Activated effector memory CD4-positive, alpha-beta T cell treated with anti-CD3 and anti-CD28 coated beads, Interleukin-2, amount 50 U/mL, for 16 hours (primary cell): ENCODE measurements at places on chromosomes 1 and 21.
A peak's percentile ranks its signal among the peaks of the same experiment; 100 is the strongest.

DNA sequence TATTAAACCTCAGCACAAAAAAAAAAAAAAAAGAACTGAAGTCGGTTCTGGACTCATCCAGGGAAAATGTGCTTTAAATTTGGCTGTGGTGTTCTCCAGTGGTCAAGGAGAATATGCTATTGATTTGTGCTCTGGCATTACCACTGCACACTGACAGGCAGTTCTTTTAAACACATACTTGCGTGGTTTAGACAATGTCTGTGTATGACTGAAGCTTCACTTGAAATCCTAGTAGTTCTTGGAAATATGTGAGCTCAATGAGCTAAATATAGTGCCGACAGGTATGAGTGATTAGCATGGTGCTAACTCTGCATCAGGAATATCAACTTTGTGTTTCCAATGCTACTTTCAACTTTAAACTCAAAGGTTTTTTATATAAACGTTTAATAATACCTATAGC is 415.6 kb downstream of the SMYD3 start:
- no peak for DNase-seq

GRCh38 chr1:181739214-181739613 is 255.9 kb downstream of the CACNA1E start:
- DNase-seq, result no peak

DNA sequence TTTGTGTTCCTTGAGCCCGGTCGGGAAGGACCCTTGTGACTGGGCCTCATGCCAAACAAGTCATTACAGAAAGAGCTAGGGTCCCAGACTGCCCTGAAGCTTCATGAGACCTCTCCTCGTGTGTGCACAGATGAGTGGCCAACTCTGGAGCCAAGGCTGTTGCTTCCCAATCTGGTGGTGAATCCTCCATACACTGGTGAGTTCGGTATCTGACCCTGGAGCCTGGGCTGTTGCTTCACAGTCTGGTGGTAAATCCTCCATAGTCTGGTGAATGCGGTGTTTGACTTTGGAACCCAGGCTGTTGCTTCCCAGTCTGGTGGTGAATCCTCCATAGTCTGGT is 737.8 kb downstream of the MATN1 start:
- DNase-seq, result no peak

DNA sequence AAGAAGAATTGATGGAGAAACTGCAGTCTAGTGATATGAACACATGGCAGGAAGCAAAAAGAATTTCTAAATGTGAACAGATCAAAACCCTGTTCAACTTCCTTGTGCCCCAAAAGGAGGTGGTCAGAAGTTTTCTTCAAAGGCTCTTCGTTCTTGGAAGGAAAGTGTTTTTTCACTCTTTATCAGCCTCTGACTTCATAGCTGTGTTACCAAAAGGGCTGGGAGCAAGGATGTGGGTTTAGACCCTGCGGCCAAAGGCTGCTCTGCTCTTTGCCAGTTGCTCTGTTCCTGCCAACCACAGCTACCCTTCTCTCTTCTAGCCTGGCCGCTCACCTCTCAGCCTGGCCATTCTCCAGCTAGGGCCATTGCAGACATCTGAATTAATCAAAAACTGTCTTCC is 53.8 kb downstream of the PTGER3 start:
- DNase-seq, result no peak

DNA sequence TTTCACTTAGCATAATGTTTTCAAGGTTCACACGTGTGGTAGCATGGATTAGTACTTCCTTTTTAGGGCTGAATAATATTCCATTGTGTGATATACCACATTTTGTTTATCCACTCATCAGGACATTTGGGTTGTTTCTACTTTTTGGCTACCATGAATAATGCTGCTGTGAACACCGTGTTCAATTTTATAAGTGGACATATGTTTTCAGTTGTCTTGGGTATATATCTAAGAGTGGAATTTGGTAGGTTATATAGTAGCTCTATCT is 3.8 kb downstream of the IL22RA1 start:
- DNase-seq, result no peak

DNA sequence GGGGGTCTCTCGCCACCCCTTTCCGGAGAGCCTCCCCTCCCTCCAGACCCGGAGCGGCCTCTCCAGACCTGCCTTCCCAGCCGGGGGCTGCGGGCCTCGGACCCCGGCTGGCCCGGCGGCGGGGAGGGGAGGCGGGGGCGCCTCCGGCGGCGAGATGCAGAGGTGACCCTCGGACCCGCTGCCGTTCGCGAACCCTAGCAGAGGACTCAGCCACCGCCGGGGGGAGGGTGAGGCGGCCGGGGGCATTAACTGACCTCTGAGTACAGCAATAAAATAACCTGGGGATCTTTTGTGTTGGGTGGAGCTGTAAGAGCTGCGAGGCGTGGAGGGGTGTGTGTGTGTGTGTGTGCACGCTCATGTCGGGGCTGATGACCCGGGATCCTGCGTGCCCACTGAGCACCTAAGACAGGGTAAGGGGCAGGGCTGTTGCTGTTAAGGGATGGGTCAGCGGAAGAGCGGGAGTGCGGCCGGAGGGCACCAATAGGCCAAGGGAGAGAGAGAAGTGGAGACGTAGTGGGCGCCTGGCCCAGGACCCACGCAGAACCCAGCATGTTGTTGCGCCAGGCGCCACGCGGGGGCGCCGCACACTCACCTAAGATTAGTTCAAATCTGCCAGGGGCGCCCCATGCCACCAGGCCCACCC is 6.3 kb downstream of the HAPLN2 start:
- peak; percentile 88 for DNase-seq

DNA sequence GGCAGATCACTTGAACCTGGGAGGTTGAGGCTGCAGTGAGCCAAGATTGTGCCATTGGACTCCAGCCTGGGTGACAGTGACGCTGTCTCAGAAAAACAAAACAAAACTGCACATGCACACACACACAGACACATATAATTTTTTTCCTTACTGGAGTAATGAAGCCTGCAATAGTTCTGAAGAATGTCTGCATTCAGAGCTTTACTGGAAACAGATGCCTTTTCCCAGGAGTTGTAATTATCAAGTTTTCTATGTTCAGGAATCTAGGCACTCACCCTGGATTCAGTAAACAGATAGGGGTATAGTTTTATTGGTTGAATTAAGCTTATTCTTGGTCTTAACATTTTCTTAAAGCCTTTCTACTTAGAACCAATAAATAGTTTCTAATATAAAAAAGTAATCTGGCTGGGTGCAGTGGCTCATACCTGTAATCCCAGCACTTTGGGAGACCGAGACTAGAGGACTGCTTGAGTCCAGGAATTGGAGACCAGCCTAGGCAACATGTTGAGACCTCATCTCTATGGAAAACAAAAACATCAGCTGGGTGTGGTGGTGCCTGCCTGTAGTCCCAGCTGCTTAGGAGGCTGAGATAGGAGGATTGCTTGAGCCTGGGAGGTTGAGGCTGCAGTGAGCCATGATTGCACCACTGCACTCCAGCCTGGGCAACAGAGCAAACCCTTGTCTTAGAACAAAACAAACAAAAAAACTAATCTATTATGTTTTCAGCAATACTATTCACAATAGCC is 15.8 kb downstream of the SPEN start:
- DNase-seq, result no peak

DNA sequence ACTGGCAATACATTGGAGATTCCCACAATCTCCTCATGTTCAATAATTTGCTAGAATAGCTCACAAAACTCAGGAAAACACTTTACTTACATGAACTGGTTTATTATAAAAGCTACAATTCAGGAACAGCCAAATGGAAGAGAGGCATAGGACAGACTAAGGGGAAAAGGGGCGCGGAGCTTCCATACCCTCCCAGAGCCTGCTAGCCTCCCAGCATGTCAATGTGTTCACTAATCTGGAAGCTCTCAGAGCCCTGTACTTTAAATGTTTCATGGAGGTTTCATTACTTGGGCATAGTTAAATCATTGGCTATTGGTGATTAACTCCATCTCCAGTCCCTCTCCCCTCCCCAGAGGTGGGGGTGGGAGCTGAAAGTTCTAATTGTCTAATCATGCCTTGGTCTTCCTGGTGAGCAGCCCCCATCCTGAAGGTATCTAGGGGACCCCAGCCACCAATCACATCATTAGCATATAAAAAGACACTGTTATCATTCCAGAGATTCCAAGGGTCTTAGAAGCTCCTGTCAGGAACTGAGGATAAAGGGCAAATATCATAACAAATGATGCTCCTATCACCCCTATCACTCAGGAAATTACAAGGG is 10.9 kb upstream of the DMRTB1 start:
- no peak for DNase-seq

DNA sequence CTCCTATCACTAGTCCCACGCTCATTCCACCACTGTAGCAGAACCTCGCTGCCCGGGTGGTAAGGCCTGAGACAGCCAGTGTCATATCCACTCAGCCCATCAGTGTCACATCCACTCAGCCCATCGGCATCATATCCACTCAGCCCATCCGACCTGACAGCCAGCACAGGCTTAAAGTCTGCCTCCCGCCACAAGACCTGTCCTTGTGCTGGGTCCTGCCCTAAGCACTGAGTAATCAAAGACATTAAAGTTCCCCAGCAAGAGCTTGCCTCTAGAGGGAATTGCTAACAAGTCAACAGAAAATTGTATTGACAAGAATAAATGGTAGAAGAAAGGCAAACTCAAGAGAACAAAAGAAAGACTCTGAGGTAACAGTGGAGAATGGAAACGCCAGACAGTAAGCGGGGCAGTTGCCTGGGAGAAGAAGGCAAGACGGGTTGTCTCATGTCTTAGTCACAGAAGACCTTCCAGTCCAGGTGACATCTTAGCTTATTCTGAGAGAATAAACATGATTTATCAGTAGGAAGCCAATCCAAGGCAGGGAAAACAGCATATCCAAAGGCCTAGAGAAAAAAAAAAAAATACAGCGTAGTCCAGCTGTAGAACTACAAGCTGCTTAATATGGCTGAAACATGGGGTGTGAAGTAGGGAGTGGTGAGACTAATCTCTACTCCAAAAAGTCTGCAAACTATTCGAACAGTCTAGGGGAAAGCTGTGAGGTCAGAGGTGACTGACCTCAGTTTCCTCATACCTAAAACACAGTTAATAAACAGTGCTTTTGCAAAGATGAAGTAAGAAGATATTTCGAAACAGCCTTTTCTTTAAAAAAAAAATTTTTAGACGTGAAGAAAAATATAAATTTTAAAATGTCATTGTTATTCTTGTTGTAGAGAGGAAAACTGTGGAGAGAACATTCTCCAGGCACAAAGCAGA is 1.1 kb downstream of the ITLN1 start:
- DNase-seq, result no peak

GRCh38 chr1:14897997-14898645 is 255.4 kb upstream of the TMEM51 start:
- DNase-seq, result no peak

DNA sequence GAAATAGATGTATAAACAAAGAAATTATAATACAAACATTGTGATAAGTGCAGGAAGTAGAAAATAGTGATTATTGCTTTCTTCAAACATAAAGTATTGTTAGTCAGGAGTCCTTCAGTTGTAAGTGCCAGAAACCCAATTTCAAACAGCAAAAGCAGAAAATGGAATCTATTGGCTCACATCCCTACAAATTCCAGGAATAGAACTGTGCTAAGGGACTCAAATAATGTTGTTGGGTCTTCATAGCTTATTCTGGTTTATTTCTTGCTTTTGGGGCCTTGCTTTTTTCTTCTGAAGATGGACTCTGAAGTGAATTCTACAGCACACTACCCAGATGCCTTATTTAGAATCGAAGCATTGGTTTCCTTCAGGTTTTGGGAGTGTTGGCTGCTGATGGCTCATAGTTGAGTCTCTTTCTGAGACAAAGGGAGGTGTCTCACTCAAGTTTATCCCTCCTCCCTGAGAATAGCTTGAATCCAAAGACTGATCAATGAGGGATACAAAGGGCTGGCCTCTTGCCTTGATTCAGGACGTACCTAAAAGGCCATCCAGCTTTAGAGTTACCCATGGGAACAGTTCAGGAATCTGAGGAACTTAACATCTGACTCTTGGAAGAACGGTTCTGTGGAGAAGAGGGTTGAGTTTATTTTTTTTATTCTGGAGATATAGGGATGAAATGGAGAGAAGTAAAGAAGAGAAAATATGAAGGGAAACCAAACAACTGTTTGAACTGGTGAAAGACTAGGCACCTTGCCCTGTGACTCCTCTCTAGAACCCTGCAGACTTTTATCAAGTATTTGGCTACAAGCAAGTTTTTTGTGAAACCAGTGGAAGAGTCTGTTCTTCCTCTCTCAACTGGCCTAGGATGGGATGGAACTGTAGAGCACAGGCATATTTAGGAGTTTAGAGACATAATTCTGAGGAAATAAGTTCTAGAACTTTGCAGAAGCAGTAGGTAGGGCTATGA is 39.0 kb upstream of the ATG4C start:
- no peak for DNase-seq

- no peak for DNase-seq
Observed at GRCh38 chr1:34690269-34690668, 64.6 kb upstream of the GJB5 start.

GRCh38 chr1:218112862-218113261 is 172.2 kb upstream of the RRP15 start:
- DNase-seq, result no peak

DNA sequence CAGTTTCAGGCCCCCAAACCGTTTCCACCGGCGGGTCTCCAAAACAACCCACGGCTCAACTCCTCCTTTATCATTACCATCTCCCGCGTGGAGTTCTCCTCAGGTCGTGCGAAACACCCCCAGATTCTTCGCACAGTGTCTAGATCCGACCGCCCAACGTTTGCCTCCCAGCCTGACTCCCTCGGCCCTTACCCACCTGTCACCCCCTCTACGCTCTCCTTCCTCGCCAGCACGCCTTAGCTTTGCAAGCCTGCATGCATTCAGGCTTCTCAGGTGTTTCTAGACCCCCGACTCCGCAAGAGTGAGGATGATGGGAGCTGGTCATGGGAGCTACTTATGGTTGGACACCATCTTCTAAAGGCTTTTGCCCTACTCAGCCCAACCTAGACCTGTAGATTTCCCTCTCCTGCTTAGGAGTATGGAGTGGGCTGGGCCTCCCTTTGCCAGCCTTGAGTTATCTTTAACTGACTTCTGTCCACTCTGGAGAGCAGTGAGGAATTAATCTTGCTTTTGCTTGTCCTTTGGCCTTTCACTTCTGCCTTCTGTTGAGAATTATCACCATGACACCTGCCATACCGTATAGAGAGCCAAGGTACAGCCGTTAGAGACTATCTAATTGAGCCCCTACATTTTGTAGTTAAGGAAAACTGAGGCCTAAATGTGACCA is 865 bp downstream of the ATP5IF1 start:
- peak; percentile 71 for DNase-seq

GRCh38 chr1:37519613-37520012 is 5.0 kb upstream of the MEAF6 start:
- DNase-seq, result no peak
